ENCODE measurements at places on chromosomes 4 and X. TPM values are rescaled to one million over a fixed set of nuclear protein-coding genes. Genes with fewer than 3 reads are reported as not detected.

Gene IDS
- 26.6 TPM for total RNA-seq

Gene C1QTNF7
- not detected for total RNA-seq

Gene CHST7
- total RNA-seq = 6.2 TPM

Gene UGDH
- total RNA-seq = 30.7 TPM

Gene ADAMTS3
- total RNA-seq = 3.9 TPM

Gene VCX3B
- not detected for total RNA-seq

Gene JCHAIN
- total RNA-seq = not detected

Gene HTN1
- total RNA-seq = not detected

Gene ESX1
- not detected for total RNA-seq

Gene FANCB
- total RNA-seq = 2.4 TPM

Gene RADX
- 1.9 TPM for total RNA-seq

Gene RPL10
- total RNA-seq = 5,235 TPM

Gene FRYL
- total RNA-seq = 52.1 TPM

Gene FGB
- not detected for total RNA-seq

Gene LIMCH1
- total RNA-seq = 4.7 TPM

Gene ZGRF1
- 3.9 TPM for total RNA-seq

Gene UCP1
- under 0.01 TPM for total RNA-seq

Gene CSN3
- not detected for total RNA-seq

Gene SLC7A11
- 98.0 TPM for total RNA-seq

Gene STOX2
- total RNA-seq = 4.5 TPM

Gene CT45A2
- not detected for total RNA-seq

Gene MAGEA12
- total RNA-seq = not detected

Gene NHS
- total RNA-seq = 2.2 TPM

Gene ZNF711
- total RNA-seq = 3.9 TPM

Gene PRDM8
- 0.48 TPM for total RNA-seq

Gene GAGE1
- not detected for total RNA-seq

Gene TMEM150C
- not detected for total RNA-seq

Gene TMPRSS11F
- 0.85 TPM for total RNA-seq

Gene PFKFB1
- total RNA-seq = not detected

Gene CFAP99
- total RNA-seq = not detected

Gene SPANXB1
- total RNA-seq = not detected

Gene MAGEA1
- total RNA-seq = not detected

Gene PLS3
- total RNA-seq = 243 TPM

Gene LDB2
- total RNA-seq = 0.24 TPM

Gene ACE2
- under 0.01 TPM for total RNA-seq

Gene ARHGAP24
- total RNA-seq = 8.2 TPM

Gene F8
- 0.64 TPM for total RNA-seq

Gene SATL1
- total RNA-seq = not detected

Gene SH3RF1
- 10.8 TPM for total RNA-seq

Gene SLC16A2
- total RNA-seq = 2.1 TPM

Gene FGF16
- total RNA-seq = not detected

Gene SERPINA7
- not detected for total RNA-seq

Gene MXRA5
- 1.7 TPM for total RNA-seq

Gene WDR17
- total RNA-seq = 0.48 TPM

Gene UGT2B10
- total RNA-seq = not detected

Gene SLC9B1
- total RNA-seq = not detected

Gene MAB21L2
- not detected for total RNA-seq

Gene UGT2B17
- not detected for total RNA-seq

Gene GLOD5
- not detected for total RNA-seq
